ENCODE measurements at places on chromosomes 16 and 17. TPM values are rescaled to one million over a fixed set of nuclear protein-coding genes. Genes with fewer than 3 reads are reported as not detected.
A peak's percentile ranks its signal among the peaks of the same experiment; 100 is the strongest.

GRCh38 chr17:37802061-37802595, 57.3 kb upstream of the HNF1B start:
- no peak for DNase-seq

GRCh38 chr17:82729479-82730260, 5.7 kb upstream of the FN3K start:
- no peak for DNase-seq

MYL4 gene
- total RNA-seq: not detected

DNA sequence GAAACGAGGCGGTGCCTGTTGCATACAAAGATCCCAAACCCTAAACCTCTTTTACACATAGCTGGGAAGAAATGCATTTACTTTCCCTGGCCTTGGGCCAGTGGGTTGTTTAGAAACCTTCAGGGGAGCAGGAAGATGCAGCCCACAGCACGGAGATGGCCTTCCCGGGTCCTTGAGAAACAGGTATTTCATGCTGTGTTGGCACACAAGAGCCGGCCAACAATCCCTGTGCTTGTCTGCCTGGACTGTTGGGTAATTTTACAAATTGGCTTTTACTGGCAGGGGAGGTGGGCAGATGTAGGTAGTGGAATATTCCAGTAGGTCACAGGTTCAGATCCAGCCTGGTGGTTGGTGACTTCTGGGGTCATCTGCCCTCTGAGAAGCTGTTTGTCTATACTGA, 148.0 kb downstream of the FOXL1 start:
- peak; percentile 80 for DNase-seq

- DNase-seq: no peak
Measured at GRCh38 chr16:6081320-6081976, 983.9 kb upstream of the EEF2KMT start.

DNA sequence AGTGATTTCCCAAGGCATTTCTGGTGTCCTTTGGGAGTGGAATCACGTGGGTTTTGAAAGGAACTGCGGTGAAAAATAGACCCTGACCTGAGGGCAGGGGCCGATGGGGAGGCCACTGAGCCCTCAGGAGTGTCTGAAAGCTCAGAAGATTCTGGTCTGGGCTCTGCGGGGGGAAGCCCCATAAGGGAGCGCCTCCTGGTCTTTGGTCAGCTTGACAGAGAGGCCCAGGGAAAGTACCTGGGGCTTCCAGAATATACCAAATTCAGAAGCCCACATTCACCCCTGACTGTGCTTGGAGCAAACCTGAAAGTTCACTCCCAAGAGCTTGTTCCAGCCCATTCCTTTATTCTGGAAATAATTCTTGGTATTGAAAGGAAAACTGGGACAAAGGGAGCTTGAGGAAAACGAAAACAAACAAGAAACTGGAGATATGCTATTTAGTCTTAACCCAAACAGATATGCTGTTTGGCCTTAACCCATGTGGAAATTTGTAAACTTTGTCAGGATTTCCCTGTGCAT, 23.2 kb upstream of the NAGLU start:
- no peak for DNase-seq

SLC38A8 gene
- total RNA-seq: not detected

DNA sequence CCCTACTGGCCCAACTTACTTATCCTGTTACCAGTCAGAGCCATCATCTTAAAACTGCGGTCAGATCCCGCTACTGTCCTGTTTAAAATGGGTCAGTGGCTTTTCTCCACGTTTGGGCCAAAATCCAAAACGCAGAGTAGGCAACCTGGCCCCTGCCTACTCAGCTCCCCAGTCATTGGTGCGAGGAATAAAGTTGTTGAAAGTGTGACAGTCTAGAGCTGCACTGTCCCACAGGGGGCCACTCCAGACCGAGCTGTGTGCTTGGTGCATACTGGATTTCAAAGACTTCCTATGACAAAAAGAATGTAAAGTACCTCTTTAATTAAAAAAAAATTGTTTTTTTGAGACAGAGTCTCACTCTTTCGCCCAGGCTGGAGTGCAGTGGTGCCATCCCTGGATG, 21.2 kb upstream of the LYRM9 start:
- DNase-seq: no peak

Measured in breast epithelium (tissue), 4 donors.